ENCODE measurements at places on chromosomes 16 and 17. TPM values are rescaled to one million over a fixed set of nuclear protein-coding genes. Genes with fewer than 3 reads are reported as not detected.
A peak's percentile ranks its signal among the peaks of the same experiment; 100 is the strongest.

DNA sequence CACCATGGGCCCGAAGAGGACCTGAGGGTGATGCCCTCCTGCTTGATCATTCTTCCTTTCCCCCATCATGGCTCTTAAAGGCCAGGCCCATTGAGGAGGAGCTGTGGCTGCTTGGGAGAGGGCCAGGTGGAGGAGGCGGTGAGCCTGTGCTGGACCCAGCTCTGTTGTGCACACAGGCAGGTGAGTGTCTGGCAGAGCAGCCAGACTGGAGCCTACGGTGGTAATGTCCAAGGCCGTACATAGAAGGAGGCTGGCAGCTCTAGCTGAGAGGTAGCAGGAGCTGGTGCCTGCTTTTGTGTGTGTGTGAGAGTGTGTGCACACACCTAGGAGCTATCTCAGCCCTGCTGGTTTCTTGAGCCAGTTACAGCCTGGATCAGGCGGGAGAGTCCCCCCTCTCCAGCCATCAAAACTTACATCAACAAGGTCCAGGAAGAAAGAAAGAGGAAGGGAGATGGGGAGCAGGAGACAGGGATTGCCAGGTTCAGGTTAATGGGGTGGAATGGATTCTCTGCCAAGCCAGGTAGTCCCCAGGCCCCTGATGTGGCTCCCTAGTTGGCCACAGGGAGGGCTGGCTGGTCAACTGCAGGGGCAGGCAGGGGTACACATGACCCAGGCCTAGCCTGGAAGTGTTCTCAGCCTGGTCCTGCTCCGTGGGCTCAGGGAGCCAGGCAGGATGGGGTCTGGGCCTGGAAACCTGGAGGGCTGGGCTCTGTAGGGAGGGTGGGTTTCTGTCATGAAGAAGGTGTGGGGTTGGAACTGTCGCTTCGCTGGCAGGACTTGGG, 107.1 kb downstream of the RAP1GAP2 start:
- no peak overlapping the region for H3K4me3 ChIP-seq
- no peak for DNase-seq
- no peaks in the 10 kb centered on the region for H3K27me3 ChIP-seq
- no peaks in the 10 kb centered on the region for H3K4me1 ChIP-seq

- no peak overlapping the region for H3K4me3 ChIP-seq
- peaks cover 13% of the 10 kb centered on the region for H3K36me3 ChIP-seq
- H3K27me3 ChIP-seq: no peaks in the 10 kb centered on the region
- DNase-seq: no peak
- no peaks in the 10 kb centered on the region for H3K4me1 ChIP-seq
- no peak overlapping the region for H3K27ac ChIP-seq
These were observed 115.9 kb downstream of the KATNIP start for GRCh38 chr16:27665881-27666280.

GRCh38 chr16:80924372-80924978, 82.2 kb downstream of the CMC2 start:
- no peak for DNase-seq
- H3K27ac ChIP-seq: no peak overlapping the region
- no peaks in the 10 kb centered on the region for H3K27me3 ChIP-seq
- H3K36me3 ChIP-seq: no peaks in the 10 kb centered on the region
- H3K4me1 ChIP-seq: no peaks in the 10 kb centered on the region
- no peak overlapping the region for H3K4me3 ChIP-seq

DNA sequence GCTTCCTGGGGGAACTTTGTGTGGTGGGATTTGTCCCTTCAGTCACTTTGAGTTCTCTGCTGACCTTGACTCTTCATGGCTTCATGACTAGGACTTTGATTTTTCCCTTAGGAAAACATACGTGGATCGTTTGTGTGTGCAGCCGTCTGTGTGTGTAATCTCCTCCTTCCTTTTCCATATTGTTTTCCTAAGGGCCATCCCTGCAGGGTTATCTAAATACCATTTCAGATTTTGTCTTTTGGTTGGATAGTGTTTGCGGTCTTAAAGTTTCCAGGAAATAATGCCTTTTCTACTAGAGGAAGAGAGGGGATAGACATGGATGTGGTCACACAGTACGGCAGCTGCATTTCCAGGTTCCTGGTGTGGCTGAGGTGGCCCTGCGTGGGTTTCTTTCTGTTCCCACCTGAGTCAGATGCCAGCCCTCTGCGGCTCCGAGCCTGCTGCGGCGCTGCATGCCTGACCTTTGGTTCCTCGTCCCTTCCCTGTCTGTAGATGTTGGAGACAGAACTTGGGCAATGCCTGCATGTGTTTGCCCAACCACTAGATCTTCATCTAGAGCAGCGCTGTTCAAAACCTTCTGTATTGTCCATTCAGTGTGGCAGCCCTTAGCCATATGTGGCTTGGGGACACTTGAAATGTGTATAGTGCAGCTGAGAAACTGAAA, 72.0 kb upstream of the LGALS9 start:
- no peak for DNase-seq
- no peaks in the 10 kb centered on the region for H3K4me1 ChIP-seq
- no peaks in the 10 kb centered on the region for H3K27me3 ChIP-seq
- no peaks in the 10 kb centered on the region for H3K36me3 ChIP-seq

GRCh38 chr17:30116345-30116660, 313 bp upstream of the NSRP1 start:
- peak overlapping the region; percentile 64 for H3K4me3 ChIP-seq
- peak overlapping the region; percentile 98 for H3K27ac ChIP-seq
- H3K4me1 ChIP-seq: peaks cover 40% of the 10 kb centered on the region

- H3K27ac ChIP-seq: no peak overlapping the region
- H3K4me3 ChIP-seq: no peak overlapping the region
- H3K36me3 ChIP-seq: no peaks in the 10 kb centered on the region
- no peak for DNase-seq
These were observed 78.9 kb downstream of the CMIP start for GRCh38 chr16:81523387-81524115.

RAB26 gene
- 3.0 TPM for total RNA-seq
